ENCODE measurements at places on chromosomes 5 and 9. TPM values are rescaled to one million over a fixed set of nuclear protein-coding genes. Genes with fewer than 3 reads are reported as not detected.

Gene PCDHGB3
- total RNA-seq: 0.52 TPM

Gene PCDHGB5
- 0.72 TPM for total RNA-seq

Gene HAPLN1
- total RNA-seq: not detected

Gene CHSY3
- total RNA-seq: 8.4 TPM

Gene CENPK
- total RNA-seq: 44.0 TPM

Gene GADD45G
- total RNA-seq: 3.8 TPM

Gene RASEF
- 1.7 TPM for total RNA-seq

Gene SOX30
- total RNA-seq: not detected

Gene TPPP
- total RNA-seq: 0.54 TPM

Gene SLC6A18
- total RNA-seq: not detected

DNA sequence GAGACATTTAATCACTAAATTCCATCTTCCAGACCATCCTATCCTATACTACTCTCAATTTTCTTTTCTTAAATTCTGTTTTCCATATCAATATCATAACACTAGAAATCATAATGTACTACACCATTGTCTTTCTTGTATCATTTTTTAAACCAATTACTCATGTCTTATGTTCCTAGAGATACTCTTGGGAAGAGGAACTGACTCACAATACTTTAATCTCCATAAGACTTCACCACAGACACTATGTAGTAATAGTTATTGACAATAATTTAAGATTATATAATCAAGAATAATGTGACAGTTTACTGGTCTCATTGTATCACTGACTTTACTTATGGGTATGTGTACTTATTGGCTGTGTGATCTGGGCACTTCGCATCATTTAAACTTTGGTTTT lies 43.8 kb downstream of the PCDHGC5 start:
- DNase-seq: no peak

DNA sequence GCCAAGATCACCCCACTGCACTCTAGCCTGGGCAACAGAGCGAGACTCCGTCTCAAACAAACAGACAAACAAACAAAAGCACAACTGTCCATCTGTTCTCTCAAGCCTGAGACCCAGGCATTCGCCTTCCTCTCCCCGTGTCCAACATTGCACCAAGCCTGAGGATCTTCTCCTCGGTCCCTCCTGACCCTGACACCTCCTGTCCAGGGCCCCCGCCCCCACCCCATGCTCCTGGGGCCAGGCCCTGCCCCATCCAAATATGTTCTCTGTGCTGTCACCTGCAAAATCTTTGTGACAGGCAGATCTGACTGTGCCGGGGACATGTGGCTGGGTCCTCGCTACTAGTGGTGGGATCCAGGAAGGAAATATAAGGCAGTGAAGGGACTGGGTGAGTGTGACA lies 33.4 kb upstream of the UNC5A start:
- no peak for DNase-seq

DNA sequence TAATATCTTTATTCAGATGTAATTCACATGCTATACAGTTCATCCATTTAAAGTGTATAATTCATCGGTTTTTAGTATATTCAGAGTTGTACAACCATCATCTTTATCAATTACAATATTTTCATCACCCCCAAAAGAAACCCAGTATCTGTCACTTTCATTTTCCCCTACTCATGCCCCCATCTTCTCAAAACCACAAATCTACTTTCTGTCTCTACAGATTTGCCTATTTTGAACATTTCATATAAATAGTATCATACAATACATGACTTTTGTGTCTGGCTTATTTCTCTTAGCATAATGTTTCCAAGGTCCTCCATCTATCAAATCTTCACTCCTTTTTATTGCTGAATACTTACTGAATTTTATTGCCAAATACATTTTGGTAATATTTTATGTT lies 305.1 kb upstream of the SGCD start:
- DNase-seq: no peak

DNA sequence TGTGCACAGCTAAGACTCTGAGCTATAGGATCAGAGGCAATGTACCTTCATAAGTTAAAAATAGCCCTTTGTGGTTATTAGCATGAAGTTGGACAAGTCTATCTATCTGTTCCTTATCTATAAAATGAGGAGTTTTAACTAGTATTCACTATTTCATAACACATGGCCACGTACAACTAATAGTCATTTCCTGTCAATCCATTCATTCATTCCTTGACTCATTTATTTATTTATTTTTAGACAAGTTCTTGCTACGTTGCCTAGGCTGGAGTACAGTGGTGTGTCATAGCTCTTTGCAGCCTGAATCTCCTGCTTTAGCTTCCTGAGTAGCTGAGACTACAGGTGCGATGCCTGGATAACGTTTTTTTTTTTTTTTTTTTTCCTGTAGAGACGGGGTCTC lies 92.1 kb downstream of the NR3C1 start:
- DNase-seq: no peak

- no peak for DNase-seq
These were observed 442.4 kb upstream of the ZNF462 start for GRCh38 chr9:106420511-106420944.

GRCh38 chr5:52702877-52703276 lies 84.8 kb upstream of the ITGA1 start:
- DNase-seq: no peak

GRCh38 chr5:177271113-177271512 lies 32.4 kb downstream of the RAB24 start:
- DNase-seq: no peak

DNA sequence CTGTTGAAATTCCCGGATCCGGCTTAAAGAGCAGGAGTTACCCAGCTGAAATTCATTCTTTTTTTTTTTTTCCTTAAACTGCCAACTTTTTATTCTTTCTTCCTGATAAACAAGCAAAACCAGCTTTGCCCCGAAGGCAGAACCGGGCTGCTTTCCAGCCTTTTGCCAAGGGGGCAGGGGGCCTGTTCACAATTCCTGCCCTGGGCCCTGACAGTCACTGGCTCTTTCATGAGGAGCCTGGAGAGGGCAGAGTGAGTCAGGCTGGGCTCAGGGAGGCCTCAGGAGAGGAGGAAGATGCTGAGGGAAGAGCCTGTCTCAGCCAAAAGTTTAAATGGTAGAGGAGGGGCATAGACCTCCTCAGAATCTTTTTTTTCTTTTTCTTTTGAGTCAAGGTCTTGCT lies 4.8 kb downstream of the GLIPR2 start:
- DNase-seq: no peak

DNA sequence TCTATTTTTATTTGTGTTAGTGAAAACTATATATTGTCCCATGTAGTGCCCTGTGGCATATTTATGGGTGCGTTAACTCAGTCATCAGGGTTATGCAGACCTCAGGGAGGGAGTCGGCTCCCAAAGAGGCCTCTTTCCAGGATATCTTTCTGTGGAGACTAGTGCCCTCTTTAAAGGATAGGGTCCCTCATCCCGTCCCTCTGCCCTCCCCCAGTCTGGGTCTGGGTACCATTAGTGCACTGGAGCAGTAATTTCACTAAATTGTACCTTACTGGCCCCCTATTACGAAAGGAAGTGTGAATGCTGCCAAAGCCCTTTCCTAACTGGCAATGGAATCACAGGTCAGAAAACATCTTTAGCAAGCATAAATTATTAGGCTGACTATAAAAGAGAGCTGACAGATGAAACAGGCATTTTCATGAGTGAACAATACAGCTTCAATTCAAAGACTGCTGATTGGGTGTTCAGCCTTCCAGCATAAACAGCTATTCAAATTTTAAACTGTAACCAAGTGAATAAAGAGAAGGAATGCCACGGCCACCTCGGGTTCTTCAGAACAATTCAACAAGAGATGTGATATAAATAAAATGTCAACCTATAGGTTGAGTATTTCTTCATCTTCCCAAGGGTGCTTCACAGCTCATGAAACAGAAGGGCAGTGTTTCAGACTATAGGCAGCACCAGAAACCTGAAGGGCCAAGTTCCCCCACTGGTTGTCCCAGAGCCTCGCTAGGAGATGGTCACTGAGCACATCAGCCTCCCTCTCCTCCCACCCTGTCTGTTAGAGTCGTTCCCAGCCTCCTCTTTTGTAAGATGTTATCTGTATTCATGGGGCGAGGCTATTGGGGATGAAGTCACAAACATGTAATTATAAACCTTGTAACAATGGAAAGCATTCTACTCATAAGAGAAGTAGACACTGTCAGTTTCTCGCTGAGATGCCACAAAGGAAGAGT lies 318.7 kb downstream of the TMEM161B start:
- DNase-seq: no peak

DNA sequence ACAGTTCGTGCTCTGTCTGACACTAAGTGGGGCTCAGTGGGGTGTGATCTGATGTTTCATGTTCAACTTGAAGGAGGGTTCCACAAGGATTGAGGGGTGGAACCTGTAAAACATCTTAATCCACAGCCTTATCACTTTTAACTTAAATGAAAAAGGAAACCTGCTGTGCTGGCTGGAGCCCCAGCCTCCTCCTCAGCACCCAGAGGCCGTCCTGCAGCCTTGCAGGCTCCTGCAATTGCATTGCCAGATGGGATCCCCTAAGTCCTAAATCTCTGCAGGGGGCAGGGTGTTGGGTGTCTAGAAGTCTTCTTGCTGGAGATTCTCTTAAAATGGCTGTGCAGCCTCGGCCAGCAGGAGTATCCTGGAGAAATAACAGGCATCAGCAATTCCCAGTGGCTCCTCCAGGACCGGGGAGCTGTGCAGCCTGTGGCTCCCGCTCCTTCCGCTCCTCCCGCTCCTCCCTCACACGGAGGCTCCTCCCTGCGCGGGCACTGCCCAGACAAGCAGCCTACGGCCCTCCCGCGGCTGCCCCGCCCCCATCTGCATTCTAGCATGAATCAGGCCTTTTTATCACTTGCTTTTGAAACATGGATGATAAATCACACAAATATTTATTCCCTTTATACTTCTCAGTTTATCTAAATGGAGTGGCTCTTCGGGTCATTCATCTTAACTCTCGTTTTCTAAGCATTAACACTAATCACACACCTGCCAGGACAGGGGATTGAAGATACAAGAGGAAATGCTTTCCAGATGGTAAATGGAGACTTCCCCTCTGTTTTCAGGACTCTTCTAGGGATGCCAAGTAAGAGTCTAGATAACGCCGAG lies 131.0 kb downstream of the ADAMTS16 start:
- DNase-seq: peak; percentile 85

- DNase-seq: no peak
These were observed 49.3 kb downstream of the NREP start for GRCh38 chr5:111707630-111708164.

- DNase-seq: no peak
These were observed 90.0 kb downstream of the DOCK8 start for GRCh38 chr9:304519-305185.

DNA sequence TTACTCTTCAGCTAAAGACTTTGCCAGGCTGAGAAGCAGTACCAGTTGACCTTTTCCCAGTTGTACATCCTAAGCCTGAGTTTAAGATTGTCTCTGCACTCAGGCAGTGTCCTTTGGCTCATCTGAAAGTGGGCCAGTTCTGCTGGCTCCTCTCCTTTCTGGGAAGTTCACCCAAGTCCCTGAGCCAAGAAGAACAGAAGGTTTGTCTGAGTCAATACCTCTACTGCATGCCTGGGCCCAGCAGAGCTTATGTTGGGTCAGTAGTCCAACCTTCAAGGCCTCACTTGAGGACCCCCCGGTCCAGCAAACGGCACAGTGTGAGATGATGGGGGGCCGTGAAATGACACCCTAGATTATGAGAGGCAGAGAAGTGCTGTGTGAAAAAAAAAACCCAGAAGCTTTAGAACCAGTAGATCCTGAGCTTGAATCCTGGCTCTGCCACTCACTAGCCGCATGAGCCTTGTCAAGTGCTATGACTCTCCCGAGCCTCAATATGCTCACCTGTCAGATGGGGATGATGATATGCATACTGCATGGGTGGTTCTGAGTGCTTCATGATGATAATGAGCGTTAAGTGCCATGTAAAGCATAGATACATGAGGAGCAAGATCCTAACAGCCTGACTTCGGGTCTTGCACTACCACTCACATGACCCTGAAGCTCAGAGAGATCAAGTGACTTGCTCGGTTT lies 156.0 kb downstream of the MACROH2A1 start:
- DNase-seq: no peak

DNA sequence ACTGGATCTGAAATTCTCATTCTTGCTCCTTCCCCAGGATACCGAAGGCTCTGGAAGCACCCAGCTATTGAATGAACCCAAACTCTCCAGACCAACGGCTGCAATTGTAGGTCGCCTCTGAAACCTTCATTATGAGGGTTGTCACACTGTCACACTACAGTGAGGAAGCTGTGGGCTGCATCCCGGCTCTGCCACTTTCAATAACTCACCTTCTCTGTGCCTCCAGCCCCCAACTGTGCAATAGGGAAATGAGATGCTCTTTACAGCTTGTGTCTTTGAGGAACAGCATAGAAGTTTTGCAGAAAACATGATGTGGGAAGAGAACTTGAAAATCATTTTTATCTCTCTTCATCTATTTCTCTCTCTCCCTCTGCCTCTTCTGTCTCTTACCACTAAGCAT lies 69.6 kb upstream of the TGFBR1 start:
- no peak for DNase-seq

Measured in NCI-H460 (cell line).